ENCODE measurements at places on chromosomes 16 and 17. TPM values are rescaled to one million over a fixed set of nuclear protein-coding genes. Genes with fewer than 3 reads are reported as not detected.

DNA sequence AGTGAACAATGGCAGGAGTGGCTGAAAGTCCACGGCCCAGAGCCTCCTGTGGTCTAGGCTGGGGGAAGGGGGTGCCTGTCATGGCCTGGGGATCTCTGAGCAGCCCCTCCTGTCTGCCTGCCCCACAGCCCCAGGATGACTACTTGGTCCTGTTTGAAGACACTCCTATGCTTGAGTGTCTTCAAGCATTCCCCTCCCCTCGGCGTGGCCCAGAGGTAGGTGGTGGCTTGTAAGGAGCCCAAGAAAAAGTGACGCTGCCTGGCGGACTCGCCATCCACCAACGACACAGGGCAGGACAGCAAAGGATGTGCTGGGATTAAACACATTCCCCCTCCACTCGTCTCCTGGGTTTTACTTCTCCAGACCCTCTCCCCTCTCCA, 5.7 kb downstream of the SULT1A1 start:
- DNase-seq = no peak

Gene MMP2
- total RNA-seq = 839 TPM

DNA sequence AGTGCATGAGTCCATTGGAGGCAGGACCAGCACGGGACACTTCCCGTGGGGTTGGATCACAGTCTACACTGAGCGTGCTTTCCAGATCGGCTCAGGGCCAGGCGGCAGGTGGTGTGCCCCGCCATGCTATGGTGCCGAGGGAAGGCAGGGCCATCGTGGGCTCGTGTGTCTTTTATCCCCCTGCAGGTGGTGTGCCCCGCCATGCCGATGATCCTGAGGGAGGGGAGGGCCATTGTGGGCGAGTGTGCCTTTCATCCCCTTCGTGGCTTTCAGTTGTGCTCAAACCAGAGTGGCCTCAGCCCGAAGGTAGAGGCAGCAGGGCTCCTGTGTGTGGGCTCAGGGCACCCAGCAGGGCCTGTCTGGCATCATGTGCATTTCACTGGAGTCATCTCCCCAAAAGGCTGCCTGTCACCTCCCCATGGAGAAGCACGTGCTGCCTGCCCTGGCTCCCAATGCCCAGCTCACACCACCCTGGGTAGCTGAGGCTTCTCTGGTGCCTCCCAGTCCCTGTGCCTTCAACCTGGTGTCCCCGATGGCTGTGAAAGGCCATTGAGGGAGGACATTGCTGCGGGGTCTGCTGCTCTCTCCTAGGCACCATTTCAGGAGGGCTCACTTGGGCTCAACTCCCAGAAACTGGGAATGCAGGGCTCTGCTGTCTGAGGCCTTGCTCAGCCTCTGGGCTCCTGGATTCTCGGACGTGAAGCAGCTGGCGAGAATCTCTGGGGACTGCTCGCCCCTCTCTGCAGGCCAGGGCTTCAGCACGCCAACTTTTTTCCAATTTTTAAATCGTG, 207.6 kb downstream of the NPIPB11 start:
- no peak for DNase-seq

DNA sequence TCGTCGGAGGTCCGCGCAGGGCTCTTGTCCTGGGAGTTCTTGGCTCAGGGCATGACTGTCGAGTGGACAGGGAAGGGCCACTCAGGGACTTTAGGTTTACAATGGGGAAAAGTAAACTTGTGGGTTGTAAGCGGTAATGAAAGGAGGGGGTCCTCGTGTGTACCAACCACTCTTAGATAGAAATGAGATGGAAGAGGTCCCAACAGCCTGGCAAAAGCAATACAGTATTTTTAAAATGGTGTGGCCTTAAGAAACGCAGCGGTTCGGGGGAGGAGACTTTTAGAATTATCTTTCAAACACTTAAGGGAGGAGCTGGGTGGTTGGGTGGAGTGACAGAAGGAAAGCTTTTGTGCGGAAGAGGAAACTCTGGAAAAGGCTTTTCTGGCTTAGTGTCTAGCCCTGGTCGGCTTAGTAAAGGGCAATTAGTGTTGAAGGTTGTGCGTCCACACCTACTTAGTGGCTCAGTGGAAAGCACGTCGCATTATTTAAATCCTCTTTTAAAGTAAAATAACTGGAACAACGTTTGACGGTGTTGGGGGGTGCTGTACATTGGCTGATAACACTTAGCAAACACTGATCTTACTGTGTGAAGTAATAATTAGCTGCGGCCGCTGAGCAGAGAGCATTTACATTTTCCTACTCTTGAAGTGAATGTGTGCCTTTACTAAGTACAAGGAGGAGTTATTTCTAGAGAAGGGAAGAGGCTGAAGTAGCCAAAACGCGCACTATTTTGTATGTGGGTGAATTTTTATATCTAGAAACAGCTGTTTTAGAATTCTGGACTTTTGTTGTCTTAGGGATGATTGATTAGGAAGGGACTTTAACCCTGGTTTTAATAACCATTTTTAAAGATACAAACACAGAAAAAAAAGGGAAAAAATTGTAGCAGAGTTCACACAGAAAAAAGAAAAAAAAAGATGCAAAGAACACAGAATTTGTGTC, 1.0 kb downstream of the WSB1 start:
- peak; percentile 83 for DNase-seq

Gene RHBDL1
- total RNA-seq = not detected

All from RPMI7951 (cell line).